ENCODE measurements at places on chromosomes 6 and 20.

GRCh38 chr6:25227854-25228253 lies 51.3 kb upstream of the CARMIL1 start:
- no peak for DNase-seq

GRCh38 chr20:16017656-16018055 lies 555.6 kb downstream of the KIF16B start:
- no peak for DNase-seq

DNA sequence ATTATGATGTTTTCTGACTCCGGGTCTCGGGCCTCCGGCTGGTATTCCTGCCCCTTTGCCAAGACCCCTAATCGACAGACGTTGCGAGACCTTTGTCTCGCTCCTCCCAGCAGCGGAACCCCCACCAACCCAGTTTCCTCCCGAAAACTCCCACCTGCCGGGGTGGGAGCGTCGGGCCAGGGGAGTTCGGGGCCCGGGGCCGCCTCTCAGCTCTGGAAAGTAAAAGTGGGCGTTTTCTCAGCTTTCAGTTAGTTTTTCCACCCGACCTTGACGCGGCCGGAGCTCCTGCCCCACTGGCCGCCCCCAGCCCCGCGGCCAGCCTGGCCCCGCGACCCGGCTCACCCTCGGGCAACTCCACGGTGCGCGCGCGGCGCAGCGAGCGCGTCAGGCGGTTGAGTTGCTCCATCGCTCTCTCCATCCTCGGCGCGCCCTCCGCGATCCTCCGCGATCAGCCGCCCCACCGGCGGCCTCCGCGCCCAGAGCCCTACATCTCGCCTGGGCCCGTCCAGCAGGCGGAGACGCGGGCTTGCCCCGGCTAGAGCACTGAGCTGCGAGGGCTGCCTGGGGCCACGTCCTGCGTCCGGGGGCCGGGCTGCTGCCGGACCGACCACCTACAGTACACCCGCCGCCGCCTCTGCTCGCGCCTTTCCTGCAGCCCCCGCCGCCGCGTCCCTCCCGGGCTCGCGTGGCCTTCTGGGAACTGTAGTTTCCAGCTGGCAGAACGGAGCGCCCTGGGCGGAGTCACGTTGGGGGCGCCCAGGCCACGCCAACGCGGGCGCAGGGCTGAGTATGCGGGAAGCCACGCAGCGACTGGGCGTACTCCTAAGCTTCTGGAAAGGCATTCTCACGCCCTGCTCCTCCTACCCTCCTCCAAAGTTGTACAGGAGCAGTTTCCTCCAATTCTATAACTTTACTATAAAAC lies at the start of gene HACE1:
Gene HACE1 (minus strand): TSS at position 695 of the 922 bp plus-strand sequence. CDS start 277 bp downstream, at position 418.
- peak; percentile 91 for DNase-seq

- no peak for DNase-seq
Observed at GRCh38 chr6:108368431-108369030, 73.7 kb downstream of the AFG1L start.

- DNase-seq, result no peak
Observed at GRCh38 chr6:150589852-150590251, 9.8 kb upstream of the PLEKHG1 start.

GRCh38 chr6:56005426-56005825 lies 130.0 kb upstream of the BMP5 start:
- no peak for DNase-seq

Data from mucosa of descending colon (tissue), 3 donors.